Psoas muscle (tissue), 8 donors: ENCODE measurements at places on chromosomes 16 and 17. TPM values are rescaled to one million over a fixed set of nuclear protein-coding genes. Genes with fewer than 3 reads are reported as not detected.

Gene ITGA2B
- 0.37 TPM for total RNA-seq

Gene NIP7
- total RNA-seq = 16.6 TPM

Gene CNTNAP1
- total RNA-seq = 2.0 TPM

DNA sequence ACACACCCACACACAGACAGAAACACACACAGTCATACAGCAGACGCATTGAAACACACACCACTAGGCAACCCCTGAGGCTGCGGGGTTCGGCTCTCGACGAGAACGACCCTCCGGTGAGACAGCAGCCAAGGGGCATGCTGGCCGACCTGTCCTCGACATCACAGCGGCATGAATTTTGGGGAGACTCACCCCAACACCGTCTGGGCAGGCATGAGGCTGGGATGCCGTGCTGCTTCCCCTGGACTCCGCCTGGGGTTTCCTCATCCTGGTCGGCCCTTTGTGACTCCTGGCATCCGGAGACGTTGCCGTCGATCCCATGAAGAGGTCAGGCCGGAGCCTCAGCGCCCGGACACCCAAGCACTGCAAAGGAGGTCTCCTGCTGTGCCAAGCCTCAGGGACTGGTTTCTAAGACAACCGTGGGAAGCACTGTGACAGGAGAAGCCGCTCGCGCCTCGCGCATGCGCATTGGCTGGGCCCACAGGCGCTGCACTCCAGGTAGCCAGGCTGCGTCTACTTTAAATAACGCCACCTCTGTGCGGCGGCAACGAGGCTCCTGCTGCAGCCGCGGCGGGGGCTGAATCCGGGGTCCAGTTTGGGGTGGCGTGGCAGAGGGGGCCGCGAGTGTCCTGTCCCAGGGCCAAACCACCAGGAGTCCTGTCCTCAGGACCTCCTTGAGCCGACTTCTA, 13.8 kb upstream of the KCNJ18 start:
- H3K36me3 ChIP-seq = no peaks in the 10 kb centered on the region
- no peak overlapping the region for H3K4me3 ChIP-seq
- no peaks in the 10 kb centered on the region for H3K27me3 ChIP-seq
- no peak for DNase-seq
- no peaks in the 10 kb centered on the region for H3K4me1 ChIP-seq
- H3K27ac ChIP-seq = no peak overlapping the region

- H3K4me3 ChIP-seq = no peak overlapping the region
- no peak for DNase-seq
- H3K4me1 ChIP-seq = peaks cover 64% of the 10 kb centered on the region
- H3K36me3 ChIP-seq = no peaks in the 10 kb centered on the region
- H3K27me3 ChIP-seq = no peaks in the 10 kb centered on the region
Measured at GRCh38 chr17:57484081-57484666, 227.9 kb downstream of the MSI2 start.

DNA sequence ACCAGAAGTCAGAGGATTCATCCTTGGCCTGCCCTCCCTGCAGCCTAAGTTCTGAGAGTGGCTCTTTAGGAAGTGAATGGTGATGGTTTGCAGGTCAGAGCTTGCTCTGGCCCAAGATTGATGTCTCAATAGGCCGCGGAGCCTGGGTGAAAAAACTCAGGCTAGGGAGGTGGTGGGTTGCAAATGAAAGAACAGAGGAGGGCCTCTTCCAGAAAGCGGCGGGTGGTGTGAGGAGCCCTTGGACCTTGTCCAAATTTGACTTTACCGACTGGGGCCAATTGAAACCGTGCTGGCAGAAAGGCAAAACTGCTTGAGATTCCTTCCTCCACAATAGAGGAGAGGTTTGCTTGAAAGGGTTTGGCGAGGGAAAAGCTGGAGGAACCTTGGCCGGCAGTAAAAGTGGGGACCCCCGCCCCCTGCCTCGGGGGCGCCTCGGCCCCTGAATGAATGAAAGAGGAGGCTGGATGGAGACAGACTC, 331.3 kb downstream of the SEC14L1 start:
- no peak overlapping the region for H3K4me3 ChIP-seq
- H3K36me3 ChIP-seq = no peaks in the 10 kb centered on the region
- peak; percentile 51 for DNase-seq
- peak overlapping the region; percentile 46 for H3K27ac ChIP-seq

GRCh38 chr17:50920041-50920410, 53.9 kb upstream of the TOB1 start:
- H3K4me3 ChIP-seq = no peak overlapping the region
- no peak overlapping the region for H3K27ac ChIP-seq
- peaks cover 39% of the 10 kb centered on the region for H3K4me1 ChIP-seq
- H3K36me3 ChIP-seq = no peaks in the 10 kb centered on the region

- no peak overlapping the region for H3K27ac ChIP-seq
- no peaks in the 10 kb centered on the region for H3K4me1 ChIP-seq
- DNase-seq = no peak
- no peak overlapping the region for H3K4me3 ChIP-seq
Measured at GRCh38 chr17:59542960-59543635, 22.3 kb upstream of the DHX40 start.

DNA sequence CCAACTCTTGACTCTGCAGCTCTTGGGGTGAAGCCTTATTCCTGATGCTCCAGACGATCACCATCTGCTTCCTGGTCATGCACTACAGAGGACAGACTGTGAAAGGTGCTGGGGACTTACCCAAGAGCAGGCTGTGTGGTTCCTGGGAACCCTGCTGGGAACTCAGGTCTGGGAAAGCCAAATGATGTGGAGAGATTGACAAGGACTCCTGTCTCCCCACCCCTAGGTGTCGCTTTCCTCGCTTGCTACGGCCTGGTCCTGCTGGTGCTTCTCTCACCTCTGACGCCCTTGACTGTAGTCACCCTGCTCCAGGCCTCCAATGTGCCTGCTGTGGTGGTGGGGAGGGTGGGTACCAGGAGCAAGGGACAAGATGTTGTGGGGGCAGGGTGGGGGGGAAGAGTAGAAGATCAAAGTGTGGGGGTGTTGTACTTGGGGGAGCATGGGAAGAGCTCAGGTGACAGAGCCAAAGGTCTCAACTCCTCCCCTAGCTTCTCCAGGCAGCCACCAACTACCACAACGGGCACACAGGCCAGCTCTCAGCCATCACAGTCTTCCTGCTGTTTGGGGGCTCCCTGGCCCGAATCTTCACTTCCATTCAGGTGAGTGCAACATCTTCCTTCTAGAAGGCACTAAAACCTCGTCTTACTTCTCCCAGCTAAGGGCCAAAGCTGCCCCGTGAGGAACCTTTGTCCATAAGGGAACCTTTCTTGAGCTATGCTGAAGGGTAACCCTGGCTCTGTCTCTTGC, 3.0 kb downstream of the SOX15 start:
- no peak overlapping the region for H3K27ac ChIP-seq

DNA sequence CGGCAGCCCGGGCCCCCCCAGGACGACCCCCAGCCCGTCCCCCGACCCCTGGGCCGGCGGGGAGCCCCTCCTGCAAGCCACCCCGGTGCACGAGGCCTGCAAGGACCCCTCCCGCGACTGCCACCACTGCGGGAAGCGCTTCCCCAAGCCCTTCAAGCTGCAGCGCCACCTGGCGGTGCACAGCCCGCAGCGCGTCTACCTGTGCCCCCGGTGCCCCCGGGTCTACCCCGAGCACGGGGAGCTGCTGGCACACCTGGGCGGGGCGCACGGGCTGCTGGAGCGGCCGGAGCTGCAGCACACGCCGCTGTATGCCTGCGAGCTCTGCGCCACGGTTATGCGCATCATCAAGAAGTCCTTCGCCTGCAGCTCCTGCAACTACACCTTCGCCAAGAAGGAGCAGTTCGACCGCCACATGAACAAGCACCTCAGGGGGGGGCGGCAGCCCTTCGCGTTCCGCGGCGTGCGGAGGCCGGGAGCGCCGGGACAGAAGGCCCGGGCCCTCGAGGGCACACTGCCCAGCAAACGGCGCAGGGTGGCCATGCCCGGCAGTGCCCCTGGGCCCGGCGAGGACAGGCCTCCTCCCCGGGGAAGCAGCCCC, 15.6 kb upstream of the ZFPM1 start:
- H3K27ac ChIP-seq = no peak overlapping the region
- no peaks in the 10 kb centered on the region for H3K36me3 ChIP-seq
- DNase-seq = peak; percentile 81
- H3K4me1 ChIP-seq = no peaks in the 10 kb centered on the region
